Putamen (tissue), 1 donor: ENCODE measurements at places on chromosomes 5 and 9.

GRCh38 chr5:18745042-18745987, 1111.1 kb downstream of the TAF11L14 start:
- DNase-seq, result no peak

- no peak for DNase-seq
Measured at GRCh38 chr5:39531306-39531705, 106.5 kb upstream of the DAB2 start.

DNA sequence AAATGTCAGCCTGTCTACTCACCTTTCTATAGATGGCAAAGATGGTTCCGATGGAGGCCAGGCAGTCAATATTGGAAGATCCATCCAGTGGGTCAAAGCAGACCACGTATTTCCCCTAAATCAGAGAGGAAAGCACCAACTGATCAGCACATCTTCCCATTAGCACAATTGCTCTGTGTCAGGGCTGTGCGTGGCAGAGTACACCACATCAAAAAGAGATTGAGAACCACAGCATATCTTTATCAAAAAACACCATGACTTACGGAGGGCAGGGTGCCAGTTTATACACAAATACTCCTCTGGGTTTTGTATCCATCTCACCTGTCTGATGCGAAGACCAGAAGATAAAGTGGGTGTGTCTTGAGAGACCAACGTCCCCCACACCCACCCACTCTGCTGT, 9.1 kb downstream of the FBP2 start:
- no peak for DNase-seq

GRCh38 chr5:128432913-128433440, 105.1 kb downstream of the FBN2 start:
- DNase-seq, result no peak

- DNase-seq, result no peak
Measured at GRCh38 chr9:31519826-31520225, 864.6 kb upstream of the ACO1 start.

DNA sequence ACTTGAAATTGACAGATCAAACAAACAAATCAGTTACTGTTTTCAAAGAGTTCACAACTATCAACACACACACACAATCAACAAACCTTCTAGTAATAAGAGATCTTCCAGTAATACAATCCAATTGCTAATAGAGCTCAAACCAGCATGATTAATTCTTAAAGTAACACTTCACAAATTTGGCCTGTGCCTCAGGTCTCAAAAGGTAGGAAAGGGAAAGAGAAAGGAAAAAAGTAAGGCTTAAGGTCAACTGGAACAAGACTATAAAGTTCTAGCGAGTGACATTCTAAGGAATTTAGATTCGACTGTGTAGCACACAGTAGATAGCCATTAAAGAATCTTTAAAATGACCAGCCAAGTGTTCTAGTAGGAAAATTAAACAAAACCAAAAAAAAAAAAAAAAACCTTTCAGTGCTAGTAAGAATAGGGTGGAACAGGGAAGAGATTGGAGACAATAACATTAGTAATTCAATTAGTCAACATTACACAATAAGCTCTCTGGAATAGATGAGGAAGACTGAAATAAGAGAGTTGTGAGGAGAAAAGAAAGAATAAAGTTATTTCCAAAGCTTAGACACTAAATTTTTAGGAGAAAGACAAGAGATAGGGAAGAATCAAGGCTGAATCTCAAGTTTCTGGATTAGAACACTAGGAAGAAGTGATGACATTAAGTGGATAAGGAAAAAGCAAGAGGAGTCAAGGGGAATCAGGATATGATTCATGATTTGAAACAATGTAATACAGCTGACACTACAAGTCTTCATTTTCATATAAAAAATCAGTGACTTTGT, 86.1 kb downstream of the FBXL17 start:
- DNase-seq, result no peak

GRCh38 chr9:94923326-94924089, 197.0 kb downstream of the AOPEP start:
- DNase-seq, result no peak
